ENCODE measurements at places on chromosomes 5 and 9.

- peak; percentile 9 for DNase-seq
- H3K4me1 ChIP-seq, result no peaks in the 10 kb centered on the region
- no peaks in the 10 kb centered on the region for H3K36me3 ChIP-seq
- H3K4me3 ChIP-seq, result no peak overlapping the region
- no peaks in the 10 kb centered on the region for H3K27me3 ChIP-seq
Measured at GRCh38 chr5:135225856-135226560, 173.0 kb downstream of the MACROH2A1 start.

- DNase-seq, result no peak
- H3K36me3 ChIP-seq, result no peaks in the 10 kb centered on the region
- H3K27me3 ChIP-seq, result no peaks in the 10 kb centered on the region
- H3K4me3 ChIP-seq, result no peak overlapping the region
- no peaks in the 10 kb centered on the region for H3K4me1 ChIP-seq
- no peak overlapping the region for H3K27ac ChIP-seq
Measured at GRCh38 chr9:34684145-34684544, 6.9 kb downstream of the CCL19 start.

DNA sequence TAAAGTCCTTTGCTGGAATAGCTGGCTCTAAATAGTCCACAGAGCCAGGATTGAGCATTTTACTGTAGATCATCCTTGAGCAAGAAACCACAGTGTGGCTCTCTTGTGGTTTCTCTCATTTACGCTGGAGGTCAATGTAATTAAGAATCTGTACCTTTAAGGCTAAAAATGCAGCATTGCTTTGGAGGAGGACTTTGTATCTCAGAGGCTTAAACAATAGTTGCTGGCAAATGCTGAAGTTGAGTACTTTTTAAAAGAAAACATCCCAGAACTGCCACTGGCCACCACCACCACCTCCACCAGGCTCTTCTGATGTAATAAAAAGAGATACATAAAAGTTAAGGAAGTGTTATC lies 177.3 kb upstream of the ADAMTSL1 start:
- H3K27me3 ChIP-seq, result no peaks in the 10 kb centered on the region
- H3K4me1 ChIP-seq, result no peaks in the 10 kb centered on the region
- H3K4me3 ChIP-seq, result no peak overlapping the region
- DNase-seq, result no peak

- H3K27ac ChIP-seq, result no peak overlapping the region
- H3K4me3 ChIP-seq, result no peak overlapping the region
- H3K4me1 ChIP-seq, result no peaks in the 10 kb centered on the region
- H3K27me3 ChIP-seq, result no peaks in the 10 kb centered on the region
- no peak for DNase-seq
Measured at GRCh38 chr5:165127941-165128340, 1622.5 kb downstream of the MAT2B start.

All from kidney (tissue), 22 donors.